Activated naive CD8-positive, alpha-beta T cell treated with anti-CD3 and anti-CD28 coated beads for 36 hours (primary cell): ENCODE measurements at places on chromosomes 16 and 17. TPM values are rescaled to one million over a fixed set of nuclear protein-coding genes. Genes with fewer than 3 reads are reported as not detected.

DNA sequence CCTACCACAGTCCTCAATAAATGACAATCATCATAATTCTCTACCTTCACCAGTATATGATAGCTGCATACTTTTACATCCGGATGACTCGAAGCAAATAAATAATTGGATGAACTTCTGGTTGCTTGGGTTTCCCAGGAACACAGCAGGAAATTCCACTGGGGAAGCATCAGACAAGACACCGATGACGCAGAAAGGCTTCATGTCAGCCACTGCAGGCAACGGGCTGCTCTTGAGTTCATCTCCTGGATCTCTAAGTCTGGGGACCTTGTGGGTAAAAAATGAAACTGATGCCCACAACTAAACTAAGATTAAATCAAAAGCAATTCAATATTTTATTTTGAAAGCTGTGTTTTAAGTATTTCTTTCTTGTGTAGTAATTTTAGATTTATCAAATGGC lies 472.1 kb upstream of the C16orf82 start:
- DNase-seq = no peak

GRCh38 chr17:33076979-33077378 lies 85.3 kb downstream of the SPACA3 start:
- no peak for DNase-seq

GRCh38 chr16:57892041-57892440 lies 78.9 kb downstream of the CNGB1 start:
- no peak for DNase-seq

DNA sequence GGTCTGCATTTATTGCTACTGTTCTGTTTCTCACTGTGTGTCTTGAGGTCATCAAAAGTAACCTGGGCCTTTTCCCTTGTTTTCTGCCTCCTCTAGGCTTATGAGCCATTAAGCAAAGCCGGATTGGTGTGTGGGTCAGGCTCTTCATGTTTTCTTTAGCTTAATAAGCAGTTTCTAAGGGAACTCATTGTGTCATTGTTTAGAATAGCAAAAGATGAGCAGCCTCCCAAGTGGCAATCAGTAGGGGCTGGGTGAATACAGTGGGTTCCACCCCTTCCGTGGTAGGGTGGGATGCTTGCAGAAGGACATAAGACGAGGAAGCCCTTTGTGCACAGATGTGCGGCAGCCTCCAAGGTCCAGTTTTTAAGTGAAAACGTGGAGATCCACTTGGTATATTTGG lies 34.5 kb downstream of the ABCC1 start:
- no peak for DNase-seq

GRCh38 chr16:53071748-53072301 lies 17.0 kb downstream of the CHD9 start:
- DNase-seq = no peak

- peak; percentile 73 for DNase-seq
Observed at GRCh38 chr17:8153525-8153956, 1.3 kb upstream of the PER1 start.

- no peak for DNase-seq
Observed at GRCh38 chr17:41532947-41533570, 5.0 kb upstream of the KRT19 start.

DNA sequence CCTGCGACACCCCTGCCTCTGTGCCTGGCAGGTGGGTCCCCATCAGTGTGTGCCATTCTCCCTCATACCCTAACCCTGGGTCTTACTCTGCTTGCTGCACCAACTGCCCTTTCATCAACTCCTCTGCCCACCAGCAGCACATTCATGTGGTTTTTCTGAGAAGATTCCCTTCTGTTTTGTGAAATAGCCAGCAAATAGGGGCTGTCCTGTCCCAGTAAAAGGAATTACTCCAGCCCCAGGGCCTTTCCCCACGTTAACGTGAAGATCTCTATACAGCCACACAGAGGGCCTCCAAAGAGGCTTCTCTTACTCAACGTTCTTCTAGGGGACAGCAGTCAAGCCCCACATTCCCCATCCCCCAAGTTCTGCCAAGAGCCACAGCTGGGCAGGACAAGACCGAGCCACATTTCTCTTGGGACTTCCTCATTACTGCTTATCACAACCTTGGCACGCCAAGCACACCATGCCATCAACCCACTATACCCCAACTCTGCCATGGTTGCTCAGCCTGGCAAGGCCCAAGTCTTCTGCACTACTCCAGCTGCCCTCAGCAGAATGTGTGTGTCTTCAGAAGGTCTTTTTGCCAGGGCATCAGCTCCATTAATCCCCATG lies 18.7 kb upstream of the CCL2 start:
- DNase-seq = no peak

Gene KCNG4
- total RNA-seq = not detected

Gene TMEM92
- not detected for total RNA-seq

Gene COG4
- total RNA-seq = 45.5 TPM

Gene ADAT1
- 56.7 TPM for total RNA-seq

Gene MYL11
- total RNA-seq = 1.5 TPM
